ENCODE measurements at places on chromosomes 6 and 20.

DNA sequence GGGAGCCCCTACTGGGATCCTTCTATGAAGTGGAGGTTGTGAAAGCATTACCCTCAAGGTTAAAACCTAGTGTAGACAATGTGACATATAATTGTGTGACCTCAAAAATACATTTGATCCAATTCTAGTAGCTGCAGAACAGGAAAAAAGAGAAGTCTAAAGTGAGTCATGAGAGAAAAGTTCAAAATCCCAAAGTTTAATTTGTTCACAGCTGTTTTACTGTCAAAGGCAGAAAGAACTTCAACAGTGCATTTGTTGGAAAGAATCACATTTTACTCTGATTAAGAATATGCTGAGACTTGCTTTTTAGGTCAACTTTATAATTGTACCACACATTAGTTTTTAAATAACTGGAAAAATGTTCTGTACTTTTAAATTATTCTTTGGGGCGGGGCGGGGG, 1027.4 kb upstream of the FLRT3 start:
- DNase-seq, result no peak

- DNase-seq, result no peak
These were observed 29.7 kb downstream of the PDRG1 start for GRCh38 chr20:31922181-31922580.

- DNase-seq, result no peak
These were observed 33.2 kb downstream of the PANK2 start for GRCh38 chr20:3922223-3922982.

DNA sequence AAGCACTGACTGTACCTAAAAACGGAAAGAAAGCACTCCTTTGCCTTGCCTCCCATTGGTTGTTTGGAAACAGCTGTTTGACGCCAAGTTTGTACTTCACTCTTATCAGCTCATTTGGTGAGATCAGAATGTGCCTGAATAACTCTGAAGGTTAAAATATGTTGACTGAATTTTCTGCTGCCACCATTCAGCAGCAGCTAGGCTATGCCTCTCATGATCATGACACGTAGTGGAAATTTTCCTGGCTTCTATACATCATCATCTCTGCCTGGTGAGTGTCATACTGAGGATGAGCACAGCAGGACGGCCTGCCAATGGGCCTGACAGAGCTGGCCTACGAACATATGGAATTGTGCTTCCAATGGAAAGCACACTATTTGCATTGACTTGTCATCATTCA, 704.9 kb upstream of the CITED2 start:
- no peak for DNase-seq

- DNase-seq, result no peak
These were observed 1.7 kb downstream of the CDK19 start for GRCh38 chr6:110813338-110814101.

DNA sequence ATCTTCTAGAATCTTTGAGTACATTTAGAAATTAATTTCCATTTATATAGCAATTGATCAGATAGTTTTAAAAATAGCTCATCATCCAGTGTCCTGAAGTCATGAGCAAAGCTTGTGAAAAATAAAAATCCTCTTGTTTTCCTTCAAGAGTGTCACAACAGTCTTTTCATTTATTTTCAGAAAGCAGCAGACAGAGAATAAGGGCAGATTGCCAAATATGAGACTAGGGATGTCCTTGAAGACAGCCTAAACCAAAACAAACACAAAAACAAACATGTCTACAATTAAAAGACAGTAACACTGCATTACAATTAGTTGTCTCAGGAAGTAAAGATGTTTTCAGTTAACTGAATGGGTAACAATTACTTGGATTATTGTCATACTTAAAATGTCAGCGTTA, 682.8 kb downstream of the TFAP2A start:
- DNase-seq, result no peak

GRCh38 chr6:119470893-119471542, 121.5 kb upstream of the MAN1A1 start:
- DNase-seq, result no peak

GRCh38 chr6:151385177-151385576, 6.2 kb downstream of the ZBTB2 start:
- no peak for DNase-seq

- DNase-seq, result no peak
These were observed 6.4 kb upstream of the PNPLA1 start for GRCh38 chr6:36263390-36264000.

GRCh38 chr20:16488086-16488485, 85.2 kb downstream of the KIF16B start:
- no peak for DNase-seq

DNA sequence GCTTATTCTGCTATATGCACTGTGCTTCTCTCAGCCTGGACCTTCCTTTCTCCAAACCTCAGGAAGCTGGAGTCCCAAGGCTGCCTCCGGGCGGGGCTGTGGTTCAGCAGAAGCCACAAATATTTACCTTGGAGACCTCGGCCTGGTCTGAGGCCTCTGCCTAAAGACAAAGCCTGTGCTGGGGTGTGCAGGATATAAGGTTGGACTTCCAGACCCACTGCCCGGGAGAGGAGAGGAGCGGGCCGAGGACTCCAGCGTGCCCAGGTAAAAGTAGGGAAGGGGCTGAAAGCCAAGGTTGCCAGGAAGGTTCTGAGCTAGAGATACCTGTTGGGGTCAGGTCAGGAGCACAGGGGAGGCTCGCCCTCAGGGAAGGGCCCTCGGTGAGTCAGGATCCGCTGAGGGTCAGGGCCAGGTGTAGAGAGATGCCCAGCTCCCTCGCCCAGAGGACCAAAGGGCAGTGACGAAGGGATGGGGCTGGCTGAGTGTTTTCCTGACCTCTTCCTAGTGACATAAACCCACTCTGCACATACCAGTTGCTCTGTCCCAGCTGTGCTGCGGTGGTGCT, at the start of gene BPIFB1:
Gene BPIFB1, plus strand, starts transcription at position 224 of the 565 bp plus-strand sequence. CDS start 2,860 bp downstream, outside the sequence.
- DNase-seq, result no peak

DNA sequence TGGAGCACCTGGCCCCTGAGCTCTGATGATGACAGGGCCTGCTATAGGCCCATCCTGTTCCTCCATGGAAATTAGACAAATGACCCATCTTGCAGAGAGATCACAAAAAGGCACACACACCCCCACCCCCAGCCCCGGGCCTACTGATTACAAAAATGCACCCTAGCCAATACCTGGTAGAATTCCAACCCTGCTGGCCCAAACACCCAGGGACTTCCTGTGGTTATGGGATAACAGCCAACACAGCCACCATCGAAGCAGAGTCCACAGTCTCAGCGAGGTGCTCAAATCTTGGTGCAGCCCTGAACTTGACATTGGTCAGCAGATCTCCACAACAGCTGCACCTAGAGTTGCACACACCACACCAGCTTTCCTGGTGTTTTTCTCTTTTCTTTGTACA, 17.0 kb downstream of the NCR2 start:
- no peak for DNase-seq

- no peak for DNase-seq
These were observed 269.1 kb upstream of the TBX18 start for GRCh38 chr6:85033547-85033946.

DNA sequence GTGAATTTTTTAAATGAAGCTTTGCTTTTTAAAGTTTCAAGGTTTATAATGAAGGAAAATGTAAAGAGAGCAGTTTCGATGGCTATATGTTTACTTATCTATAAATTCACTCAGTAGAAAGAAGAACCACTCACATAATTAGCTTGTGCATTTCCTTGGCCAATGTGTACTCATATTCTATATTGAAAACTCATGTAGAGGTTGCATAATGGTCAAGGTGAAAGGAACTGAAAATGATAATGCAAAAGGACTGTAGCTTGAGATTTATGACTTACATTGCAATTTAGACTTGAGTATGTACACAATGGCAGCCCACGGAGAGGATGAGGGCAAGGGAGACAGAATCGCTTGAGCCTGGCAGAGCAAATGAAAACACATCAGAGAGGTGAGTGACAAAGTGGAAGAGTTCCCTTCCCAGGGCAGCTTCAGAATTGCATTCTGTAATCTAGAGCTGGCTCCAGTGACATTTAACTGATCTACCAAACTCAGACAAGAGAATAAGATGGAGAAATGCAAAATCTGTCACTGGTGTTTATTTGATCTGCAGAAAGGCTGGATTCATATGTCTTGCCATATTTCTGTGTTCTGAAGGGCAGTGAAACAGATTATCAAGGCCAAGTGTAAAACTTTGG, 191.8 kb downstream of the TMEM200A start:
- no peak for DNase-seq

- no peak for DNase-seq
These were observed 12.7 kb upstream of the PPP1R3G start for GRCh38 chr6:5072440-5072839.

DNA sequence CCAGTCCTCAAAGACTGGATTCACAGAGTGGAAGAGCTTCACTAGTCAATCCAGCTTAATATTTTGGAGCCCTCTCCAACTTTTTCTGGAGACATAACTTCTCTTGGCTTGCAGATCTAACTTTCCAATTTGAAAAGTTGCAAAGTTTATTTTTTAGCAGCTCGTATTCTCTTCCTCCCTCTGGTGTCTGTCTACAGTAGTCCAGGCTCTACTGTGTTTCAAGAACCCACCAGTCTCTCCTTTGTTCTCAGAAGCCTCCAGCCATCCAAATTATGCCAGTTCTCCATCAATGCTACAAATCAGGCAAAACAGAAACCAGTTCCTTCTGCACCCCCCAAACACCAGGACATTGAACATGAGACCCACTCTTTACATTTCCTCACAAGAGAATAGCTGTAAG, 376.1 kb upstream of the OPRM1 start:
- no peak for DNase-seq

GRCh38 chr6:43869079-43869710, 99.2 kb downstream of the VEGFA start:
- no peak for DNase-seq

- DNase-seq, result no peak
These were observed 255.8 kb downstream of the BTBD3 start for GRCh38 chr20:12173347-12174012.

- no peak for DNase-seq
These were observed 12.5 kb downstream of the SESN1 start for GRCh38 chr6:109082188-109082577.

DNA sequence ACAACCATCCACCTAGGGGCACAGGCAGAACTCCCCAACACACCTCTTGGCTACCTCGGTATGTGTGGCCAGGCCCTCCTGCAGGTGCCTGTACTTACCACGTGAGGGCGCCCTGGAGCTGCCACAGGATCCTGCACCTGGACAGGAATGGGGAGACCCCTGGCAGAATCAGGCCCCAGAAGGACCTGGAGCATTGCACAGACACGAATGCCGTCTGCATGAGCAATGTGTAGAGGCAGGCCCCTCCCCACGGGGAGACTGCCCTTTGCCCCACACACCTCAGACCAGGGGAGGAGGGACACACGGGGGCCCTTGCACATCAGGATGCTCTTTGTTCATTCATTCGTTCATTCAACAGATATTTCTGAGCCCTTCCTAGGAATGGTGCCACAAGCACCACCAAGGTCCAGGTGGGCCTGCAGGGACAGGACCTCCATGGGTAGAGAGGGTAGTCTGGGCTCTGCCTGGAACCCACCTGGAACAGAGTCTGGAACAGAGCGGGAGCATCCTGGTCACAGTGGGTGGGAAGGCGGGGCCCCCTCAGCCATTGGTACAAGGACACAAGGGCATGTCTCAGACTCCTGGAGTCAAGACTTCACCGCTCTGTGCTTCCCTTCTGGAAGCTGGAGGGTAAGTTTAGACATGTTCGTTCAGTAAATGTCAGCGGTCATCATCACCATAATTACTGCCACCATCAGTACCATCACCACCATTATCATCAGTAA, 32.3 kb downstream of the YTHDF1 start:
- DNase-seq, result no peak

DNA sequence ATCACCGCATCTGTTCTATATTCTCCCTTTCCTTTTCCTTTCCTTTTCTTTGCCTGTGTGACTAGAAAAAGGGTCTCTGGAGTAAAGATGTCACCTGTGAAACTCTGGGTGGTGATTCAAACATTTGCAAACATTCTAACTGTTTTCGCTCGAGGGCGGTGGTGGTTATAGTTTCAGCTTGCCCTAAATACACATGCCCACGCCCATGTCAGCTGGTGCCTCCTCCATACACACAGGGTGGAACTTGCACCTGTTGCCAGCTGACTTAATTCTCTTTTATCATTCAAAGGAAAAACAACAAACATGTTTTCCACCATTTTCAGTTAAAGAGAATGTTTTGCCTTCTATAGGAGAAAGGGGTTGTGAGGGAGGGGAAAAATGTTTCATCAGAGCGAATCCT, 381.9 kb upstream of the ARID1B start:
- DNase-seq, result no peak

DNA sequence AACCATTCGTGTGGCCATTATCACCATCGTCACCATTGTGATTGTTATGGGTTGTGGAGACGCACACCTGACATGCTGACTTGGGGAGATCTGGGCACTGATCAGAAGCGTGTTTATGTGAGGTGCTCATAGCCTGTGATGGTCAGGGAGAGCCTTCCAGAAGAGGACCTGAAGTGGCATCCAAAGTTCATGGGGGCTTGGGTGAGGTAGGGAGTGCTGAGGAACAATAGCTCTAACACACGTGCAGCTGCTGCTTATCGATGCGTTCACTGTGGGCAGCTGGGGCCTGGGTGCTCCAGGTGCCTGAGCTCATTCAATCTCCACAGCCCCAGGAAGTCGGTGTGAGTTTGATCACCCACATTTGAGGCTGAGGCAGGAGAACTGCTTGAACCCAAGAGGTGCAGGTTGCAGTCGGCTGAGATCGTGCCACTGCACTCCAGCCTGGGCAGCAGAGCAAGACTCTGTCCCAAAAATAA, 227.3 kb downstream of the PREX1 start:
- DNase-seq, result no peak

DNA sequence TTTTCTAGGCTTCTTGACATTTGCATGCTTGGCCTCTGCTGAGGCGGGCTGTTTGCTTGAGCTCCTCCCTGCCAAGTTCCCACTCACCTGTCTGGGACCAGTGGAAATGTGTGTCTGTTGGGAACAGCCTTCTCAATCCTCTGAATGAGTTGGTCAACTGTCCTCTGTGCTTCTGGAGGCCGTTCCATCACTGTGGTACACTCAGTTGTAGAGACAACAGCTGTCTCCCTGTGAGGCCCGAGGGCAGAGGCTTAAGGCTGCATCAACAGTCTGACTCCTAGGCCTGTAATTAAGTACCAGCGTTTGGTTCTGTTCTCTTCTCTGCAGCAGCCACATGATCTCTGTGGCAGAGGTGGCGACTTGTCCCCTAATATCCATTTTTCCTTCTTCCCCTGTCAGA, 110.9 kb downstream of the CDC5L start:
- no peak for DNase-seq

DNA sequence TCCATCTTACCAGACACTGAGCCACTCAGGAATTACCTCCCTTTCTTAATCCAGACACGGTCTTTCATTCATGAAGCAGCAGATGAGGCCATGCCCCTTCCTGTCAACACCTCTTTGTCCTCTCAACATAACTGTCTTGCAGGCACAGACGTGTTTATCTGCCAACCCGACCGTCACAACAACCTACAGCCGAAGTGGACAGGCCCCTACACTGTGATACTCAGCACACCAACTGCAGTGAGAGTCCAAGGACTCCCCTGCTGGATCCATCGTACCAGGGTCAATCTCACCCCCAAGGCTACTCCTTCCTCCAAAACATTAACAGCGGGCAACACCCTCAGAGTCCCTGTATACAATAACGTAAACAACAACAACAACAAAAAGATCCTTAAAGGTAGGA, 30.6 kb upstream of the ULBP3 start:
- DNase-seq, result no peak
